H1 (cell line): ENCODE measurements at places on chromosomes 2 and 18. TPM values are rescaled to one million over a fixed set of nuclear protein-coding genes. Genes with fewer than 3 reads are reported as not detected.

GRCh38 chr2:29117636-29118303, 2.6 kb downstream of the CLIP4 start:
- H3K27me3 ChIP-seq, result peaks cover 41% of the 10 kb centered on the region
- no peaks in the 10 kb centered on the region for H3K4me1 ChIP-seq
- H3K4me3 ChIP-seq, result no peak overlapping the region
- DNase-seq, result no peak
- no peak overlapping the region for H3K27ac ChIP-seq

DNA sequence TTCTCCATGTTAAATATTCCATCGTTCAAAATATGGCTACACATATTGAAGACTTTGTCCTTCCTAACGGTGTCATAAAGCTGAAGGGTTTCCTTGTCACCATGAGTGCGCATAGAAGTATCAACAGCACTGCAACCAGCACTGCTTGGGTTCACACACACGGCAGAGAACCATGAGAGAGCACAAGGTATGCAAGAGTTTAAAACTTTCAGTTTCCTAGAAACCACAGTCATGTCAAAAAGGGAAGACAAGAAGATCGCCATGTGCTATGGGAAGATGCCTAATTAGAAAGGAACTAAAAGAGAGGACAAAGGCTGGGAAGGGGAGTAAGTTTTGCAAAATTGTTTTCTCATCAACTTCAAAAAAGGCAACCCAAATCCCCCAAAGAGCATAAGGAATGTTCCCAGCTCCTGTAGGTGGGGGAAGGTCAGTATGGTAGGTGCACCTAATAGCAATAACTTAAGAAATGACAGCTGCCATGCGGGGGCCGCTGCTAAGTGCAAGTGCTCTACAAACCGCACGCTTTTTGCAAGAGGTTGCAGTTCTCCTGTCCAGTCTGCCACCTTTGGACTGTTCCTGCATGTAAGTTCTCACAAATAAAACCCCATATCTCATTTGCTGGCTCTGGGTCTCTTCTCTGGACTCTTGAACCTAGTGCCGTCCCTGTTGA, 136.8 kb downstream of the TMEM163 start:
- H3K4me3 ChIP-seq, result no peak overlapping the region
- no peaks in the 10 kb centered on the region for H3K27me3 ChIP-seq
- H3K27ac ChIP-seq, result no peak overlapping the region
- no peaks in the 10 kb centered on the region for H3K4me1 ChIP-seq
- no peak for DNase-seq

DNA sequence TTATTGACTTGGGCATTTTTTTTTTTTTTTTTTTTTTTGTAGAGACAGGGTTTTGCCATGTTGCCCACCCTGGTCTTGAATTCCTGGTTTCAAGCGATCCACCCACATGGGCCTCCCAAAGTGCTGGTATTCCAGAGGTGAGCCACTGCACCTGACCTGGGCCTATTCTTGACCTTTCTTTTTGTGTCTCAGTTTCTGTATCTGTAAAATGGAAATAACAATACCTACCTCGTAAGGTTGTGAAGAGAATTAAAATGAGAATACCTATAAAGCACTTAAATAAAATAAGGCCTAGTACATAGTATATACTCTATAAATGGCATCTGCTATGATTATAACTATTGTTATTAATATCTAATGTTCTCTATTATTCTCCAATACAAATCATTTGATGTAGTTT, 15.7 kb downstream of the MAP4K3 start:
- H3K27ac ChIP-seq, result no peak overlapping the region
- H3K27me3 ChIP-seq, result no peaks in the 10 kb centered on the region
- H3K4me1 ChIP-seq, result no peaks in the 10 kb centered on the region; the same call in 1 of the 2 replicates
- no peaks in the 10 kb centered on the region for H3K36me3 ChIP-seq
- DNase-seq, result no peak

- H3K36me3 ChIP-seq, result no peaks in the 10 kb centered on the region
- H3K27ac ChIP-seq, result no peak overlapping the region
- no peaks in the 10 kb centered on the region for H3K27me3 ChIP-seq
- no peak overlapping the region for H3K4me3 ChIP-seq
- no peak for DNase-seq
These were observed 204.3 kb upstream of the CCDC150 start for GRCh38 chr2:196435189-196435588.

ABHD1 gene
- total RNA-seq, result 0.20 and 0.50 TPM in 2 replicates

KCNK3 gene
- 0.11 and 0.30 TPM in 2 replicates for total RNA-seq

UPP2 gene
- not detected in 2 replicates for total RNA-seq

CD28 gene
- not detected in 2 replicates for total RNA-seq
